ENCODE measurements at places on chromosomes 6 and 20.

GRCh38 chr6:126167726-126168125 is 172.2 kb upstream of the CENPW start:
- DNase-seq = no peak

- no peak for DNase-seq
Measured at GRCh38 chr6:42520786-42521607, 42.8 kb upstream of the UBR2 start.

- DNase-seq = no peak
Measured at GRCh38 chr6:119845161-119845560, 495.6 kb upstream of the MAN1A1 start.

GRCh38 chr20:13581451-13581850 is 57.3 kb downstream of the TASP1 start:
- no peak for DNase-seq

DNA sequence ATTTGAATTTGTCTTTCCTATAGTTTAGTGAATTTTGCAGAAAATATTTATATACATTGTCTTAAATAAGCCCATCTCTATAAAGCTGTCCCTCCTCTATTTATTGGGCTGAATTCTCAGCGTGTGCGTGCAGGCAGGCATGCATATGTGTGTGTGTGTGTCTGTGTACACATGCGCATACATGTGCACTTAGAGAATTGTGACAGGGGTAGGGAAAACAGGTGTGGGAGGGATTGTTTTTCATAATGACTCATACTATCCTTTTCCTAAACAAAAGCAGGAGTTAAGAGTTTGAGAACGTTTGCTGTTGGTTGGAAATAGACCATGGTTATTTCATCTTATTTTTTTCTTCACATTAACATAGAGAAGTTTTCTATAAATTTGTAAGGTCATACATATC is 43.4 kb upstream of the FABP7 start:
- DNase-seq = no peak

GRCh38 chr6:14707276-14707675 is 538.6 kb upstream of the JARID2 start:
- DNase-seq = no peak

- DNase-seq = no peak
Measured at GRCh38 chr6:122666418-122666817, 56.2 kb downstream of the PKIB start.

- DNase-seq = no peak
Measured at GRCh38 chr6:55276745-55277530, 50.3 kb upstream of the GFRAL start.

- no peak for DNase-seq
Measured at GRCh38 chr6:7108964-7109836, 1.4 kb downstream of the RREB1 start.

DNA sequence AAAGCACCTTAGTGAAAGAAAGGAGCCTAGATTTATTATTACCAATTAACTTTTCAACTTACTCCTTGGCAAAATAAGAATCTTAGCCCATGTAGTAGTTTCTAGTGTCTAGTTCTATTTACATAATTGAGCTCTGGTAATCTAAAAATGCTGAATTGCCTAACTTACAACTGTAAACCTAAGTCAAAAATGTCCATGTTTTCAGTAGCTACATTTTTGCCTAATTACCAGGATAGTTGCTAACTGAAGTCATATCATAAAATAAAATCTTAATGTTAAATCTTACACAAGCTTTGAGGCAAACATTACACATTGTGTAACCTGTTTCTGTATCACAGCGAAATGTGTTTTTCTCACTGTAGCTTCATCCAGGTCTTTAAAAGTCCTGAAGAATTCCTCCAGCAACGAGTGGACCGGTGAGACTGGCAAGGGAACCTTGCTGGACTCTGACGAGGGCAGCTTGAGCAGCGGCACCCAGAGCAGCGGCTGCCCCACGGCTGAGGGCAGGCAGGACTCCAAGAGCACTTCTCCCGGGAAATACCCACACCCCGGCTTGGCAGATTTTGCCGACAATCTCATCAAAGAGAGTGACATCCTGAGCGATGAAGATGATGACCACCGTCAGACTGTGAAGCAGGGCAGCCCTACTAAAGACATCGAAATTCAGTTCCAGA is 7.6 kb upstream of the CLDN20 start:
- no peak for DNase-seq

- DNase-seq = no peak
Measured at GRCh38 chr6:129446272-129447197, 263.4 kb downstream of the ARHGAP18 start.

GRCh38 chr6:117481926-117482239 is 591 bp upstream of the DCBLD1 start:
- DNase-seq = no peak

DNA sequence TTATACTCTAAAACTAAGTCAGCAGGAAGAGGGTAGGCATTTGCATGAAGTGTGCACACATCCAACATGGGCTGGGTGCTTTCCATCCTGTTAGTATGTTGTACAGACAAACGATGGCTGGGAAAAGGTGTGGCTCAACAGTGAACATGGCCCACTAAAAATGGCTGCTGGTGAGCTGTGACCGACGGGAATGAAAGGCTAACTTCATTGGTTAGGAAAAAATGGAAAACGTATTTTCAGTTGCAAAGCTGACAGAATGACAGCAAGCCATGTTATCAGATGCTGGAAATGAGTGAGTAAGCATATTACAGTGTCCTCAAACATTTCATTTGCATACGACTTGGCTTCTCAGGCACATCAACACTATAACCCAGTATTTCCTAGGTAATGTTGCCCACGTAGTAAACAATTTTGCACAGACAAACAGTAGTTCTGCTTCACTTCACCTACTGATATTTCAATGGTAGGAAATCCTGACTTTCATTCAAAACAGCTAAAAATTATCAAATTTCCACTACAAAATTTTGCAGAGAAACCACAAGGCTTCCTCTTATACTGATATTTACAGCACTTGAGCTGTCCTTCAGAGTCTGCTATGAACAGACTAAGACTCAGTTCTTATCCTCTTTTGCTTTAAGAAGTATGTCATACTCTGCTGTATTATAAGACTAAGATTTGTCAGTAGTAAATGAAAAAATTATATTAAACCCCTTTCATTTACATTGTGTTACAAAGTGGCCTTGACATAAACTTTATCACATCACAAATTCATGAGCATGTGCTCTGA is 98.9 kb downstream of the IRF4 start:
- no peak for DNase-seq

DNA sequence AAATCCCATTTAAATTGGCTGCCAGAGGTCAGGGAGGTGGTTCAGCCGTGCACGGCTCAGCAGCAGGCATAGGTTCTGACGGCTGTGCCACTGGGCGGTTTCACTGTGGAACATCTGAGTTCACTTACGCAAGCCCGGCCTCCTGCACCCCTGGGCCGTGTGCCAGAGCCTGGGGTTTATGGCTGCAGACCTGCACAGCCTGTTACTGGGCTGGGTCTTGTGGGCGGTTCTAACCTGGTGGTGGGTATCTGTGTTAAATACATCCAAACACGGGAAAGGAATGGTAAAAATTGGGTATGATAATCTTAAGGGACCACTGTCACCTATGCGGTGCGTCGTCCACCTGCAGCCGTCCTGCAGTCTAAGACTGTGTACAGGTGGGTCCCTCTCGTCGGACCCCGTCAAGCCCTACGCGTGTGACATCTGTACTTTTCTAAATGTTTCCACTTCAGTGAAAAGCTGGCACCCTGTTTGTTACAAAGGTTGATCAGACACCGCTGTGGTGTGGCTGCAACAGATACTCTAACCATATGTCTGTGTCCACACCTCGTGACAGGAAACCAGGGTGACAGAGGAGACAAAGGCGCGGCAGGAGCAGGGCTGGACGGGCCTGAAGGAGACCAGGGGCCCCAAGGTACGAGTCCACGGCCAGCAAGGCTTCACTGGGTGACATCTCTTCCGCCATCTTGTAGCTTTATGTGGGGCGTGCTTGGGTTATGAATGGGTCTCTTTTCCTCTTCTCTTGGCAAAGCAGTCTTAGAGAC is 21.5 kb downstream of the COL9A3 start:
- DNase-seq = no peak

DNA sequence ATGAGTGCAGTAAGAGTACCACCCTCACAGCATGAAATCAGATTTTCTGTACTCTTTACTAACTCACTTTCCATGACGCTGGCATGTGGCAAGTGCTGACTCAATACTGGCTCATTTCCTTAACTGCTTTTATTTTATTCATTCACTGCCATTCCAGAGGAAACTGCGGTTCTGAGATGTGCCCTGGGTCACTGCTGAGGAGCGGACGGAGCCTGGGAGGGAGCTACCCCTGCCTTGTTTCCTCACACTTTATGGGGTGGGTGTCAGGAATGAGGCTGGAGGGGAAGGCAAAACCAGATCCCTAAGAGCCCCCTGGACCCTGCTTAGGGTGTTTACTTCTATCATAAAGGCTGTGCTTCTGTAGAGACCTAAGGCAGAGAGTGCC is 14.4 kb downstream of the NT5E start:
- DNase-seq = no peak

DNA sequence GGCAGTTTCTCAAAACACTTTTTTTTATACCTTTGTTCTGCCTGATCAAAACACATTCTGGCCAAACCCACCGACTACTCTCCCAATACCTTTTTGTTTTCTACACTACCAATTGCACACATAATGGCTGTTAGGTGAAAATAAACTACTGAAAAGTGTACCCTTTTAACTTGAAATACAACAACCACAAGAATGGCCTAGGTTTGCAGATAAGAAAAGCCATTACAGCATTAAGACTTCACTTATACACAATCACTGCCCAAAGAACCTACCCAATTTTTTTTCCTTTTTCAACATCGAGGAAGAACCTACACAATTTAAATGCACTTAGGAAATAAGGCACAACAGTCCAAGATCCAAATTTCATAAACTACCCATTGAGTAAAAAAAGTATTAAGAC is 1.8 kb downstream of the SEC63 start:
- DNase-seq = no peak

- no peak for DNase-seq
Measured at GRCh38 chr6:152136449-152136825, 329.0 kb downstream of the ESR1 start.

DNA sequence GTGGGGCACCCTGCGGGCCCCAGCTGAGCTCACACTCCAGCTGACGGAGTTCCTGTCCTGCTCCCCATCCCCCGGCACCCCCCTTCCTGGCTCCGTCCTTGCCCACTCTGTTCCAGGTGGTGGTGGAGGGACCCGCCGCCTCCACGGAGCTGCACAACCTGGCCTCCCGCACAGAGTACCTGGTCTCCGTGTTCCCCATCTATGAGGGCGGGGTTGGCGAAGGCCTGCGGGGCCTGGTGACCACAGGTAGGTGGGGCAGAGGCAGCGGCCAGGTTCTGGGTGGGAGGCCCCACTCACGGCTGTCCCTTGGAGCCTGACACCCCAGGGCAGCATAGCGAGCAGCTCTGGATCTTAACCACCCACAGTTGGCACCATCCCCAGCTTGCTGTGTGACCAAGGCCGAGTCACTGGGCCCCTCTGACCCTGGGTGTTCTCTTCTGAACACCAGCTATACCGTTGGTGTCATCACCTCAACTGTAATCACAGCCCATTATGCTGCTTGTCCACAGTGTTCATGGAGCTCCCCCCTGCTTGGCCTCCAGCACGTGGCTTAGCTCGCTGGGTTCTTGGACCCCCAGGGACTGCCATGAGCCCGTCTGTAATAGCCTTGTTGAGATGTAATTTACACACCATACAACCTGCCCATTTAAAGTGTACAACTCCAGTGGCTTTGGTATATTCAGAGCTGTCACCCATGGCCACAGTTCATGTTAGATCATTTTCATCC is 17.4 kb downstream of the COL20A1 start:
- no peak for DNase-seq

DNA sequence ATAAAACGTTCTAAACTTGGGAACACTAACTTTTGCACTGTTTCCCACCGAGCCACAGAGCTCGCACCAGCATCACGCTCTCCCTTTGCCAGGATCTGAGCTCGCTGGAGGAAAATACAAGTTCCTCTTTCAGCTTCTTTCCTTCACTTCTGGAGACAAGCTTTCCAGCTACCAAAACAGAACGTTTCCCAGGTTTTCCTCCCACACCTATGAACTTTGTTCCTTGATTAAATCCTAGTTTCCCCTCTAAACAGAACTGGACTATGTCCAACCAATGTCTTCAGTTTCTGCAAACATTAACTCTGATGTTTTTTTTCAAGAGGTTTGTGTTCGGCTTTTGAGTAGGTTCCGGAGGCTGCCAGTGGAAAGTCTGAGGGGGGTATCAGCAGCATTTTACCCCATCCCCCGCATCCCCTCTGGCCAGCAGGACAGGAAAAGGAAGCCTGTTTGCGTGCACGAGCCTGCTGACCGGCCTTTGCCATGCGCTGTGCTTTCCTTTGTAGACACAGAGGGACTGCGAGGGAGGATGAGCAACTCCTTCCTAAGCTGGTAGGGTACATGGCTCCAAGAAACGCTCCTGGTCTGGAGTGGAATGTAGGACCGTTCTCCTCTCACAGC is 135.5 kb downstream of the LY86 start:
- DNase-seq = no peak

- DNase-seq = no peak
Measured at GRCh38 chr6:13914351-13914750, 10.4 kb upstream of the RNF182 start.

DNA sequence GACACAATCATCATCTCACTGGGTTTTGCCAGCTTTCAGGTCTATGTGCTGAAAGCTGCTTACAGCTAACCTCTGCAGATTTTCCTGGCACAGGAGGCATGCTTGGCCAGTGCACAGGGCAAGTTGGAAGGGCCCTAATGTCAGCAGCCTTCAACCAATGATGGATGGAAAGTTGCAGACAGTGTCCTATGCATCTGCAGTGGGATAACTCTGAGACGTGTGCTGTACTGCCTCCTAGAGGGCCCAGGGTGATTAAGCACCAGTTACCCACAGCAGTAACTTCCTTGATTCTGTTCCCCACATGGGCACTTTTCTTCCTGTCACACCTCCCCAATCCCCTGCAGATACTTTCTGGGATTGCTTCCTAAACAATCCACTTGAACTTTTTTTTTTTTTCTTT is 38.6 kb downstream of the OVOL2 start:
- no peak for DNase-seq

DNA sequence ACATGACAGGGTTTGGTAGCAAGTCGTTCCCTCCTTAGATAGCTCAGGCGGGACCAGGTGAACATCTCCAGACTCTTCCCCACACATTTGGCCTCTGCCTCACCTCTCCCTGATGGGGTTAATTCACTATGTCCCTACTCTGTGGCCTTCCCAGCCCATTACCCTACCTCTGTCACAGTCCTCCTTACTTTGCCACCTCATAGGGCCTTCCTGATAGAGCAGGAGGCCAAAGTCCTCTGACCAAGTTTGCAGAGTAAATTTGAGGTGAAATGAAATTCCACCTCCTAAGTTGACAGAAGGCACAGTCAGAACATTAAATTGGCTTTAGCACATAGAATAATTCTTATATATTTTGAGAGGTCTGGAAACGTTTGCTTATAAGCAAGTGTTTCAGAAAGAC is 53.1 kb upstream of the ARMC2 start:
- DNase-seq = no peak

- DNase-seq = no peak
Measured at GRCh38 chr6:44202332-44202971, 14.3 kb upstream of the MYMX start.

Data from activated naive CD4-positive, alpha-beta T cell (primary cell).